ENCODE measurements at places on chromosomes 5 and 9.

GRCh38 chr9:17882688-17883594 lies 304.1 kb downstream of the SH3GL2 start:
- DNase-seq = no peak

DNA sequence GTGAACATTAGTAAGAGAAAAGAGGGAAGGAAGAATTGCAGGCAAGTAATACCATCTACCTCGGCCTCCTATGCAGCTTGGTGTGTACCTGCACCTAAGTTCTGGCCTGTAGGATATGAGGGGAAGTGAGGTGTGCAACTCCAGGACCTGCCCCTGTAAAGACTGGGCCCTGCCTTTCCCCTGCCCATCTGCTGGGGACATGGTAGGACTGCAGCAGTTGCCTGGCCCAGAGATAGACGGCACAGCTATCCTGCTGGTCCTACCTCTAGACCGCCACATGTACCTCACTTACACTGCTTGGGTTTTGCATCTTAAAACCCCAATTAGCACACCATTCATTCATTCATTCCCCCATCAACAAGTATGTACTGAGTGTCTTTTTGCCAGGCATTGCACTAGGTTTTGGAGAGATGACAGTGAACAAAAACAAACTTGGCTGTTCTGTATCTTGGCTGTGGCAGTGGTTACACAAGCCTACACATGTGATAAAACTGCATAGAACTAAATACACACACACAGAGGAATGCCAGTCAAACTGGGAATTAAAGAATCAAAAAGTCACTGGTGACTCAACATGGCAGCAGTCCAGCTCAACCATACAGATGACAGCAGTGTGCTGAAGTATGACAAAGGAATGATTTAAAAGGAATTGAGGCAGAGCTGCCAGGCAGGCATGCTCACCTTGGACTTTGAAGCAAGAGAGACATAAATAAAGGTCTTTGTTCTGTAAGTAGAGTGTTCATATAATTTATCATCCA lies 23.3 kb upstream of the MGAT1 start:
- no peak for DNase-seq

- DNase-seq = no peak
Measured at GRCh38 chr9:130018265-130018664, 24.7 kb downstream of the FNBP1 start.

- DNase-seq = no peak
Measured at GRCh38 chr9:3858961-3859360, 333.2 kb upstream of the RFX3 start.

GRCh38 chr5:26530305-26530704 lies 508.1 kb downstream of the CDH9 start:
- DNase-seq = no peak

GRCh38 chr5:79224286-79224984 lies 11.5 kb upstream of the JMY start:
- no peak for DNase-seq

- DNase-seq = no peak
Measured at GRCh38 chr5:122736086-122736845, 38.6 kb upstream of the SNX2 start.

GRCh38 chr9:68508547-68508946 lies 32.1 kb downstream of the TMEM252 start:
- no peak for DNase-seq

DNA sequence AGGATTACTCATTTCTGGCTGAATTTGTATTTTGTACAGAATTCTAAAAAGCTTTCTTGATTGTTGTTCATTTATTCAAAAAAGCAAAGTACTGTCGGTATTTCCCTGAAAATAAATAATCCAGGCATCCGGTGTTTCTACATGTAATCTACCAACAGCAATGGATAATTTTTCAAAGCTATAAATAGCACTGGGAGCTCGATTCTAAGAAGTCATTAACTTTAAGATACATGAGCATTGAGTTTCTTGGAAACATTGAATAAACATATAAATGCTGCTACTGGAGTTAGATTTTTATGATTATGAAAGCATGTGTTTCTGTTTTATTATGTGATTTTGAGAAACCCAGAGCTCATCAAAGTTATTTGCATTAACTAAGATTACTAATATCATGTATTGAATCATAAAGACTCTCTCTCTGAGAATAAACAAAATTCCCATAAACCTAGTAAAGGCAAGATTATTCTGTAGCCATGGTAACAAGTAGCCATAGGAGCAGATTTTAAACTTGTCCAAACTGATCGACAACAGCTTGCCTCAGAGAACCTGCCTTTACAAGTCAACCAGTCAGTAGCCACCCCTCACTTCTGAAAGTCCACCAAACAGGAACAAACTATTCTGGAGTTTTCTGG lies 197.0 kb downstream of the DRD1 start:
- DNase-seq = no peak

DNA sequence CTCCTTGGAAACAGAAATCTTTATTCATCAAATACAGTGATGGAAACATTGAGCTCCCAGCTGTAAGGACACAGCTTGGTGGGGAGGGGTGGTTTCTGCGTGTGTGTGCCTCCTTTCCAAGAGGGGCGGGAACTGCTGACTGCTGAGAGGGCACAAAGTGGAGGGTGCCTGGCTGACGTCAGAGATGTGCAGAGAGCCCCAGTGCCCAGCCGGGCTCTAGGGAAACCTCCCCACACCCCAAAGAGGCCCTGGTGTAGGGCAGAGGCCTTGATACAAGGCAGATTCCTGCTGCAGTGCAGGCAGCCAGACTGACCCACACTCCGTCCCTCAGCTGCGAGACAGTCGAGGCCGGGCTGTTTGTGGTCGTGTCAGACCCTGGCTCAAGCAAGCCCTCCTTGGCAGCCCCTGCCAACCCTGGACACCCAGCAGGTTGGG lies 191.0 kb downstream of the CACNA1B start:
- DNase-seq = peak; percentile 71

GRCh38 chr9:16405421-16405820 lies 465.0 kb downstream of the BNC2 start:
- no peak for DNase-seq

- no peak for DNase-seq
Measured at GRCh38 chr9:116686693-116687073, 422 bp upstream of the TRIM32 start.

- DNase-seq = peak; percentile 32
Measured at GRCh38 chr5:107154593-107154992, 516.1 kb downstream of the EFNA5 start.

GRCh38 chr5:88489364-88489763 lies 220.7 kb upstream of the TMEM161B start:
- DNase-seq = no peak

- no peak for DNase-seq
Measured at GRCh38 chr9:104971511-104971910, 43.6 kb upstream of the ABCA1 start.

DNA sequence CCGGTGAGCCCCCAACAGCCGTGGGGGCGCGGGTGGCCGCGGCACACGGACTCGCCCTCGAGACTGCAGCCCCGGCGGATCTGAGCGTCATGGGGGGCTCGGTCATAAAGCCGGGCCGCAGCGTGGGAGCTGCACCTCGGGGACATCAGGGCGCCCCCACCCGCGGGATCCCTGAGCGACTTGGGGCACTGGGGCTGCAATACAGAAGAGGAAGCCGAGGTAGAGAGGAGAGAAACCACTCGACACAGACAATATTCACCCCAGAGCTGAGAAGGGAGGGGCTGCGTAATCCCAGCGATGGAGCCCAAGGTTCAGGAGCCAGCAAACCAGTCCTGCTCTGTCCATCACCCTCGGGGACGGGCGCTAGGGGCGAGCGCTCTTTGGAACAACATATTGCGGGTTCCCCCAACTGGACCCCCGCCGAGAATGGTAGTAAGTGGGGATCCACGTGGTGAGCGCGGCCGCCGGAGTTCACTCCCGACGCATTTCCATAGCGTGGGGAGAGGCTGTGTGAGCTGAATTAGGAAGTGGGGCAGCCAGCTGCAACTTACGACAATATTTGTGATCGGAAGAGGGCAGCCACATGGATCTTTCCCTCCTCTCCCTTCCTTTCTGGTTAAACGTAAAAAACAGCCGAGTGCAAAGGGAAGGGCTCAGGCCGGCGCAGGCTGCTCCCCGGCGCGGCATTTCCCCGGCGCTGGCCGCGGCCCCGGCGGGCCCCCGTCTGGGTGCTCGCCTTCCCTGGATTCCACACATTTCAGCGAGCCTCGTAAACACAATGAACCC lies 9.9 kb downstream of the PTCH1 start:
- DNase-seq = peak; percentile 26

DNA sequence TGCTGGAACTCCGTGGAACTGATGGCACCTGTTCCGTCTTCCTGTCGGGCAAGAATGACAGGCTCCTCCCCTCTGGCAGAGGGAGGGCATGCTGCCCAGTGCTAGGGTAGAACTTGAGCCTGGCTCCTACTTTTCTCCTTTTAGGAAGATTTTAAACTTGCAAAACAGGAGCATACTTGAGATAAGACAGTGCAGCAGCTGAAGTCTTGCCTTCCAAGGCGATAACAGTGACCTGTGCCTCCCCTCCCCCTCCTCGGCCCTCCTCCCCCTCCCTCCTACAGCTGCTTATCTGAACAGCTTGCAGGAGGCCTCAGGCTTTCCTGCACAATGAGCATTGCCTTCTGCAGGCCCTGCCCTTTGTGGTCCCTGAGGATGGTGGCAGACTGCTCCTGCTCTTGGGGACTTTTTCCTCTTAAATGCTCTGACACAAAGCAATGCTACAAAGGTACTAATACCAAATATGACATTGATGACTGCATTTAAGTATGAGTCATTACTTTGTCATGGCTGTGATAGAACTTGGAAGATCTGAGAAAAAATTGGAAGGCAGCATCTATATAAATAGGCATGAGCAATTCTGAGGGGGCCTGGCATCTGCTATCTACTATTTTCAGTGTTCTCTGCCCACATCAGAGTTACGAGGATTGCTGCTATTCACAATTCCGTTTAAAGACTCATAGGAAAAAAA lies 2.0 kb downstream of the GADD45G start:
- DNase-seq = peak; percentile 65

- no peak for DNase-seq
Measured at GRCh38 chr5:148471379-148471778, 87.6 kb downstream of the FBXO38 start.

- no peak for DNase-seq
Measured at GRCh38 chr9:129231759-129232158, 53.7 kb upstream of the IER5L start.

GRCh38 chr5:135423846-135424168 lies 23.3 kb downstream of the DCANP1 start:
- no peak for DNase-seq

DNA sequence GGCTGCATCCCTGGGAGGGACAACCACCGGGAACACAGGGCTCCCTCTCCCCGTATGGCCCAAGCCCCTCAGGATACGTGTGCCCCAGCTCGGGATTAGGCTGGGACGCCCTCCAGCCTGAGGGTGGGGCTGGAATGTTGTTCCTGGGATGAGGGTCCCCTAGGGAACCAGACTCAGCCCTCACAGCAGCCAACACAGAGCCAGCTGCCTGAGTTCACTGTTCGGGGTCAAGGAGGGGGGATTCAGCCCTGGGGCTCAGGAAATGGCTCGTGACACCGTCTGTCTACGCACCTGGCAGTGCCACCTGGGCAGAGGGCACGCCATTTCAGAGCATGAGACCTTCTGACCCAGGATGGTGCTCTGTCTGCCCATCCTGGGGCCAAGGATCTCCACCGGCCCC lies 8.9 kb downstream of the RNF44 start:
- no peak for DNase-seq

DNA sequence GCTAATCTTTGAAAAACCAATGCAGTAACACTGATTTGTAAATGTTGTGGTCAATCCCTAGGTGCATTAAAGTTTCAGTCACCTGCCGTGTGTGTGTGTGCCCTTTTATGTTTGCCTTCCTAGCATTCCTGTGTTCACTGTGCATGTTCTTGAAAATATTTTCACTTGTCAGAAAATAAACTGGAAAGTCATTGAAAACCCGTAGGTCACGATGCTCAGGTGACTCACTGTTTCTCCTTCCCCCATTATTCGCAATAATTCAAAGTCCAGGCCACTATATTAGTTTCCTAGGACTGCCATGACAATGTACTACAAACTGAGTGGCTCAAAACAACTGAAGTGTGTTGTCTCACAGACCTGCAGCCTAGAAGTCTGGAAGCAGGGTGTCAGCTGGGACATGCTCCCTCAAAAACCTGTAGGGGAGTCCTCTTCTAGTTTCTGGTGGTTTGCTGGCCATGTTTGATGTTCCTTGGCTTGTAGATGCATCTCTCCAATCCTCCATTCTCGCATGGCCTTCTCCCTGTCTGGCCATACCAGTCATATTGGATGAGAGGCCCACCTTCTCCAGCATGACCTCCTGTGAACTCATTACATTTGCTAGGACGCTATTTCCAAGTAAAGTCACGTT lies 29.3 kb downstream of the MARVELD2 start:
- DNase-seq = no peak

DNA sequence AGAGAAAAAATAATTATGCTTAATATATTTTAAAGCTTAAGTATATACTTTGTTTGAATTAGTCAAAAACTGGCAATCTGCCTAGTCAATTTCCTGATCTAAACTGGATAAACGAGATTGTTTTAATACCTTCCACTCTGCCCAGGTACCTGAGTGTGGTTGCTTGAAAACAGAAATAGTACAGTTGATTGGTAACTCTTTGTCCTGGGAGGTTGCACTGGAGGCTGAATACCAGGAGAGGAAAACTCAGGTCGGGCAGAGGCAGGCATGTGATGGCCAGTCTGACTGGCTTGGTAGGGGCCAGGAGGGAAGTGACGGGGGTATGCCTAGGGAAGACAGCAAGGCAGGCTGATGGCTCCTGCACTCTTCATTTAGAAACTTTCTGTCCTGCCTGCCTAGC lies 80.2 kb downstream of the PIK3R1 start:
- no peak for DNase-seq

GRCh38 chr5:154962494-154962893 lies 21.6 kb downstream of the MRPL22 start:
- no peak for DNase-seq

DNA sequence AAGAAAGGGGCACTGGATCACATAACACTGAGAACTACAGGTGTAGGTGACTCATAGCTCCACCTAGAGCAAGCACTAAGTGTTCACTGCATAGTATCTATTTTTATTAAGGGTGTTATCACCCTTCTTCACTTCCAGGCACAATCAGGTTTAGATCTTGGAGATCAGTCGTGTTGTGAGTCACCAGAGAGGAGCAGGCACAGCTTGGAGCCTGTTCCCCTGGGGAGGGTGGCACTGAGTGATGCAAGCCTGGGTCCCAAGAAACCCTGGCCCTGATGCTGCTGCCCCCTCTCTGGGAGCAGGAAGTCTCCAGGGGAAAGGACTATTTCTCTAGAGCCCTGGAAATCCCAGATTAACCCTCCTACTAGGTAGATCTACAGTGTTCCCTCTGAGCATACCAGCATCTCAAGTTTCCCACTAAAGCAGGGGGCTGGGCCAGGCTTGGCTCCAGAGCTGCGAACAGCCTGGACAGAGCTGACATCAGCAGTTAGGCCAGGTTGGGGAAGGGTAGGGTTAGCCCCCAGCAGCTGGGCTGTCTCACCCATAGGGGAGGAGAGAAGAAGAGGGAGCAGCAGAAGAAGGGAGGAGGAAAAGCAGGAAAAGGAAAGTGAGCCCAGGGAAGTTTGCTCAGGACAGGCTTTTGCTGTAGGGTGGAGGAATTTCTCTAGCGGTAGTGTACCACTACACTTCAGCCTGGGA lies 28.1 kb upstream of the SPINK4 start:
- DNase-seq = no peak

- DNase-seq = no peak
Measured at GRCh38 chr5:73918791-73919221, 292.8 kb downstream of the ARHGEF28 start.

GRCh38 chr5:148730270-148730669 lies 75.9 kb upstream of the HTR4 start:
- no peak for DNase-seq

Measured in NCI-H526 treated with DMSO at 0.1 percent for 48 hours (cell line).